ENCODE measurements at places on chromosomes 7 and 10.

DNA sequence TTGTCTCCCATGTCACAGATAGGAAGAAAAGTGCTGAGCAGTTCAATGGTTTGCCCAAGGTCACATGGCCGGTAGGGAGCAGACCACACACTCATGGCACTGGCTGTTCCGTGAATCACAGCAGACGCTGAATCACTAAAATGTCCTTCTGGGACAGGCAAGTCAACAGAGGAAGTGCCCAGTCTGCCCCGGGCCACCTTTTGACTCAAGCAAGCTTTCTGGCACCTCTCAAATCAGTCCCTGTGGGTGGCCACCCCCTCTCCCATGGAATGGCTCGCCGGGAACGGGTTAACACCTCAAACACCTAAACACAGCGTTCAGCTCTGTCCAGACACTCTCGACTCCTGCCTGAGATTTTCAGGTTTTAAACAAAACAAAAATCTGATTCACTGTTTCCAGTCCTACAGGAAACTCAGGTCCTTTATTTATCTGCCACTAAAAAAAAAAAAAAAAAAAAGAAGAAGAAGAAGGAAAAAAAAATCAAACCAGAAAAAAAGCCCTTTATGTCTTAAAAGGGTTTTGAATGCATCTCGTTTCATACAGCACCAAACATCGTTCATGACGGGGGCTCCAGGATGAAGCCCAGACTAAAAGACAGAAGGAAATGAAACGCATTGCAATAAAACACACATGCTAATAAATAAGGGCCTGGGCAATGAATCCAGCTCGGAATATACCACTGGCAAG, 15.5 kb downstream of the CARD11 start:
- peak; percentile 48 for DNase-seq

DNA sequence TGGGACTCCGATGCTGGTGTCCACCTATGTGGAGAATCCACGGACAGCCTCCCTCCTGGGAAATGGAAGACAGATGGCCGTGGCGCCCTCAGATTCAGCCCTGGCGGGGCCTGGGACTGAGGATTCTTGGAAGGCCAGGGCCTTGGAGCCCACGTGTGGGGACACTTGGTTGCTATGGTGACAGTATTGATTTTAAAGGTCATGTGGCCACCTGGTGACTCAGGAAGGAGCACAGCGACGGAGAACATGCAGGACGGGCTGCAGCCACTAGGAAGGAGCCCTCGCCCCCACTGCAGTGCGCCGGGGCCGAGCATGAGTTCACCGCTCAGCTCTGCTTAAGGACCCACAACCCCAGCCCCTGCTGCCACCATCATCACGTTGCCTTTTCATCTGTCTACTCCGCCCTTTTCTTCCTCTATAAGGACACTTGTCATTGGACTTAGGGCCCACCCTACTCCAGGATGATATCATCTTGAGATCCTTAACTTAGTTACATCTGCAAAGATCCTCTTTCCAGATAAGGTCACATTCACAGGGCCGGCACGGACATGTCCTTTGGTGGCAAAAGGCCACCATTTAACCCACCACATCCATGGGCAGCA, 3.7 kb upstream of the STK32C start:
- no peak for DNase-seq

- no peak for DNase-seq
Measured at GRCh38 chr7:117011419-117012260, 58.3 kb downstream of the ST7 start.

- DNase-seq, result no peak
Measured at GRCh38 chr7:30906515-30907240, 5.0 kb upstream of the AQP1 start.

DNA sequence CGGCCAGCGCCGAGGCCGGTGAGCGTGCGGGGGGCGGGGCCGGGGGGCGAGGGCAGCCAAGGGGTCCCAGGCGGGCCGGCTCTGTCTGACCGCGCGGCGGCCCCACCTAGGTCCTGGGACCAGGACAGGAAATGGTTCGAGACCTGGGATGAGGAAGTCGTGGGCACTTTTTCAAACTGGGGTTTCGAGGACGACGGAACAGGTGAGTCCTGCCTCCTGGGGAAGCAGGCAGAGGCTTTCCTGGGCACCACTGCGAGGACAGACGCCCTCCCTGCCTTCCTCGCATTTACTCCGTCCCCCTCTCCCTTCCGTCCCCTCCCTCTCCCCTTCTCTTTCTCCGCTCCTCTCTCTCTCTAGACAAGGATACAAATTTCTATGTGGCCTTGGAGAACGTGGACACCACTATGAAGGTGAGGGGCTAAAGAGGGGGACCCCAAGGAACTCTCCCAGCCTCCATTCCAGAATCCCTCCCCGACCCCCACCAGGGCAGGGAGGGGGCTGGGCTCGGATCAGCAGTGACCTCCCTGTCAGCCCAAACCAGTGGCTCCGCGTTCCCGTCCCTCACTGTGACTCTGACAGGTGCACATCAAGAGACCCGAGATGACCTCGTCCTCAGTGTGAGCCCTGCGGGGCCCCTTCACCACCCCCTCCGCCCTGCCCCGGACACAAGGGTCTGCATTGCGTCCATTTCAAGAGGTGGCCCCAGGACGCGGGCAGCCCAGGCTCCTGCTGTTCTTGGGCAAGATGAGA, 2.6 kb upstream of the MUC12 start:
- no peak for DNase-seq
